ENCODE measurements at places on chromosomes 3 and 15. TPM values are rescaled to one million over a fixed set of nuclear protein-coding genes. Genes with fewer than 3 reads are reported as not detected.

Gene TMEM158
- total RNA-seq = 15.3 TPM

Gene GOLGA6D
- total RNA-seq = 0.03 TPM

Gene TMEM266
- total RNA-seq = 0.09 TPM

Gene GOLGA6L7
- total RNA-seq = not detected

Gene NCKIPSD
- total RNA-seq = 8.8 TPM
